ENCODE measurements at places on chromosomes 12 and 14. TPM values are rescaled to one million over a fixed set of nuclear protein-coding genes. Genes with fewer than 3 reads are reported as not detected.

PTPRR gene
- not detected for total RNA-seq

RIPK3 gene
- total RNA-seq: 41.2 TPM

GRCh38 chr12:26239852-26240815 lies 44.8 kb downstream of the SSPN start:
- H3K36me3 ChIP-seq: no peaks in the 10 kb centered on the region
- peaks cover 2% of the 10 kb centered on the region for H3K27me3 ChIP-seq
- no peaks in the 10 kb centered on the region for H3K4me1 ChIP-seq
- no peak overlapping the region for H3K27ac ChIP-seq
- H3K4me3 ChIP-seq: no peak overlapping the region

DNA sequence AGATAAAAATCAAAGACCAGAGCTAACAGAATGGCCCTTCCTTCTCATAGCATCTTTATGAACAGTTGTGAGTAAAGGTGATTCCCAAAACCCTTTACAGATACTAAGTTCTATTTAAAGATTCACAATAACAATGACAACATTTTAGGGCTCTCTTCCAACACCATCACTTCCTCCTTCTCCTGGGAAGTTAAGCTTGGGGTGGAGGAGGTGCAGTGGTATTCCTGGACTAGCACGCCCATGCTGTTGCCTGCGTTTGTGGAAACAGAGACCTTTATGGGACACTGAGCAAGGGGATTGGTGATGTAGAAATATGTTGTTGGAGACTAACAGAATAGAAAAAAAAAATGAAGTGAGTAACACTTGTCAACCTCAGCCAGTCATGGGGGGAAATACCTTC lies 22.5 kb downstream of the SYNE2 start:
- H3K27me3 ChIP-seq: no peaks in the 10 kb centered on the region
- peaks cover 29% of the 10 kb centered on the region for H3K4me1 ChIP-seq
- no peak for DNase-seq
- no peak overlapping the region for H3K4me3 ChIP-seq
- no peak overlapping the region for H3K27ac ChIP-seq

GRCh38 chr12:34264110-34264509 lies 241.8 kb downstream of the ALG10 start:
- no peak for DNase-seq
- H3K4me1 ChIP-seq: no peaks in the 10 kb centered on the region
- no peaks in the 10 kb centered on the region for H3K36me3 ChIP-seq

- no peaks in the 10 kb centered on the region for H3K27me3 ChIP-seq
- no peaks in the 10 kb centered on the region for H3K4me1 ChIP-seq
- no peaks in the 10 kb centered on the region for H3K36me3 ChIP-seq
- DNase-seq: no peak
These were observed 389.6 kb downstream of the LRIG3 start for GRCh38 chr12:58530742-58531062.

DNA sequence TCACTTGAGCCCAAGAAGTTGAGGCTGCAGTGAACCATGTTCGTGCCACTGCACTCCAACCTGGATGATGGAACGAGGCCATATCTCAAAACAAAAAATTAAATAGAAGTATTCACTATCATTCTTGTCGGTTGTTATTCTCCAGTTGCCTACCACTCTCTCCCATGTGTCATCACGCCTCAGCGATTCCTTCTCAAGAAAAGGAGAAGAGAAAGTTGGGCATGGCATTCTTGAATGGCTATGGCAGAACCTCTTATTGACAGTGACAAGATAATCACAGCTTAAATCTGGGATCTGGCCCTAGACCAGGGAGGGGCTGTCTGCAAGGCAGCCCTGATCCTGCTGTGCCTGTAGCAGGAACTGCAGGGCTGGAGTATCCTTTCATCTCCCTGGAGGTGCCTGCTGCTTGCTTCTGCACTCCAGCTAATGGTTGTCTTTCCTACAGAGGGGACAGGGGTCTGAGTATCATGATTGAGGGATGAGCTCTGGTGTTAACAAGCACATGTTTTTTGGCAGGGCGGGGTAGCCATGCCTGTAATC lies 12.8 kb upstream of the MLEC start:
- no peaks in the 10 kb centered on the region for H3K27me3 ChIP-seq
- H3K27ac ChIP-seq: no peak overlapping the region
- DNase-seq: no peak
